ENCODE measurements at places on chromosomes 4 and X.

DNA sequence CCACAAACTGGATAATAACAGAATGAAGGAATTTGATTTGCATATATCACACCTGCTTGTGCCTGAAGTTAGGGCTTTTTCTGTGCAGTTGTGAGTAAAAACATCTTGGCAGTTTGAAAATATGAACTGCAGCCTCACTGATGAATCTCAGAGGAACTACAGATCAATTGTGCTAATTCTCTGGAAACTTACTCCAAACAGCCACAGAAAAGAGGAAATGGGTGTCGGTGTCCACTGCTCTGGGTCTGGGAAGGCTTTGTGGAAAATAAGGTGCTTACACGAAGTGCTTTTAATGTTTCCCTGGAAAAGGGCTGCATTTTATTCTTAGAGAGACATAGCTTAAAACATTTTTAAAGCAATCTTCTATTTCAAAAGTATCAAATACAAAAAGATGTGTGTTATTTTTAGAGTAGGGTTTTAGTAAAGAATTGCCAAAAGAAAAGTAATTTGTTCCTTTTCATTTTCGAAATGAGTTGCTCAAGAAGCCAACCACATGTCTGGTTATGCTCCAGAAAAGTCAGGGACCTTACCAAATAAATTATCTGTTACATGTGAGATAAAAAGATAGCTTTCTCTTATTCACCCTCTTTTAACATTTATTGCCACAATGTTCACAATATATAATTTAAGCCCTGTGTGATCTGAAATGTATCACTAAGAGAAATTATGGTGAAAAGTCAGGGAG, 240.1 kb downstream of the FRAS1 start:
- no peak for DNase-seq

DNA sequence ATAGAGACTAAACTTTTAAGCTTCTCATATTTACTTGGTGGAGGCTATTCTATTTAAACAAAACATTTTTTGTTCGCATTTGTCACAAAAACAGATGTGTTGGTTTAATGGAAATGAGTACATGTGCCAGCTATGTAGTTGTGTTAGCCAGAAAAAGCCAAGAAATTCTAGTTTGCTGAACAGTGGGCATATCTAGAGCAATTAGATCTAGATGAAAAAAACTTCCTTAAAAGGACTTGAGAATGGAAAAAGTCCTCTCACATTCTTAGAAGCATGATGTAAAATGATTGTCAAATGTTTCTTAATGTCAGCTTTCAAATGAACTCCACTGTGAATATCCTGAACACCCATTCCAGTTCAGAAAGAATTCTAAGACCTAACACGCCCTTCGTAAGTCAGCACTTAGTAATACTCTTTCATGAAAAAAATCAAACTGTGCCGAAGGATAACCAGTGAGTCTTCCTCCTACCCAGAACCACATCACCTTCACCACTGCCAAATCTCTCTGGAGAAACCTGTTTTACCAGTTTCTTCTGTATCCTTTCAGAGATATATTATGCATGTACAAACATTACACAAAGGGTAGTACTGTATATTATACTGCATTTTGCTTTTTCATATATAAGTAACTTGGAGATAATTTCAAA, 28.2 kb downstream of the PHKA1 start:
- no peak for DNase-seq

- DNase-seq, result no peak
These were observed 264.0 kb upstream of the BOD1L1 start for GRCh38 chr4:13891544-13891939.

- DNase-seq, result no peak
These were observed 51.0 kb upstream of the MTM1 start for GRCh38 chrX:150517303-150517910.

- DNase-seq, result peak; percentile 54
These were observed at the start of gene INTS6L for GRCh38 chrX:135520553-135521404. Gene INTS6L (plus strand): TSS chrX:135520660. CDS start chrX:135520993, 333 bp downstream.

DNA sequence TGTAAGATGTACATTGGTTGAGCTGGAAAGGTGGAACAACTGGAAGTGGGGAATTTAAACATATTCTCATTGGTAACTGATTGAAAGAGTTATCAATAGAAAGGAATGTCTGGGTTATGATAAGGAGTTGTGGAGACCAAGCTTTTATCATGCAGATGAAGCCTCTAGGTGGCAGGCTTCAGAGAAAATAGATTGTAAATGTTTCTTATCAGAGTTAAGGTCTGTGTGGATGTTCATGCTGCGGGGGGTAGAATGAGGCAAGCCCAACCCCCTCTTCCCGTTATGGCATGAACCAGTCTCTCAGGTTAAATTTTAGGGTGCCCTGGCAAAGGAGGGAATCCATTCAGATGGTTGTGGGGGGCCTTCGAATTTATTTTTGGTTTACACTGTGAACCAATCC, 16.0 kb downstream of the ARSD start:
- no peak for DNase-seq

GRCh38 chr4:91963486-91963885, 340.3 kb upstream of the GRID2 start:
- no peak for DNase-seq

- no peak for DNase-seq
These were observed 8.5 kb upstream of the BMP3 start for GRCh38 chr4:81021981-81022380.

DNA sequence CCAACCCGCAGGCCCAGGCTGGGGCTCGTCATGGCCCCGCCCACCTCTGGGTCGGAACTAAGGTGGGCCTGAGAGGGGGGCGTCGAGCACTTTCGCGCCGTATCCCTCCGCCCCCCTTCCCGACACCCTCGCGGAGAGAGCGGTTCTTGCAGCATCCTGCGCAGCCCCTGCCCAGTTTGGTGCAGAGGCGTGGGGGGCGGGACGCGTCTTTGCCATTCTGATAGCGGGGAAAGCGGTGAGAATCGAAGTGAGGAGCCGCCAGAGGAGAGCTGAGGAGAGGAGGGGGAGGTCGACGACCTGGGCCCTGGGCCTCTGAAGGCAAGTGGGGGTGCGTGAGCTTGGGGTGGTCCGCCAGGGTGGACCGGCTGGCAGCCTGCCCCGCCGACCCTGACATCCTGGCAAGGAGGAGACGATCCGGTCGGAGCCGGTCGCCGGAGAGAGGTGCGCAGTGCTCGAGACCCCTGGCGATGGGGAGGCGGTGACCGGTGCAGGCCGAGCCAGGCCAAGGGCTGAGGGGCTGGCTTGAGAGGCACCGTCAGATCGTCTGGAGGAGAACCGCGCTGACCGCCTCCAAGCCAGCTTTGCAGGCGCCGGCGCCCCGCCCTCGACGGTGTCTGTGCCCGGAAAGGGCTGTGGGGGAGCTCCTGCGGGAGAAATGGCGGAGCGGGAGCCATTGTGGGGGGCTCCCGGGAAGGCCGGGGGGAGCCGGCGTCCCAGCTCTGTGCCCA, 25.5 kb downstream of the GPRASP3 start:
- no peak for DNase-seq

DNA sequence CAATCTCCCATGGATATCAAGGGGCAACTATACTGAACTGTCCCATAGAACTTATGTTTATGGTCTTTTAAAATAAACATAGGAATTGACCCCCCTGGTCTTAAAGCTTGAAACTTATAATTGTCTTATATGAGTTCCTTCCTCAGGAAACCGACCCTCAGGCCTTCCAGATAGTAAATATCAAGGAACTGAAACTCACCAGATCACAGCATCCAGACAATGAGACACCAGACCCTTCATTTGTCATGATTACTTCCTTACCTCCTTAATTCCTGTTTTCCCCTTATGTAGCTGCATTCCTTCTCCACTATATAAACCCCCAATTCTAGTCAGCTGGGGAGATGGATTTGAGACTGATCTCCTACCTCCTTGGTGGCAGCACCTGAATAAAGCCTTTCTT, 94.8 kb upstream of the GRPR start:
- DNase-seq, result no peak

All from cerebellar nuclear complex (tissue), 1 donor.